HT1080 (cell line): ENCODE measurements at places on chromosomes 12 and 14. TPM values are rescaled to one million over a fixed set of nuclear protein-coding genes. Genes with fewer than 3 reads are reported as not detected.

Gene YBX3
- total RNA-seq, result 135 and 190 TPM in 2 replicates

Gene MMAB
- total RNA-seq, result 47.7 and 61.5 TPM in 2 replicates

Gene TMEM132C
- not detected in 2 replicates for total RNA-seq

DNA sequence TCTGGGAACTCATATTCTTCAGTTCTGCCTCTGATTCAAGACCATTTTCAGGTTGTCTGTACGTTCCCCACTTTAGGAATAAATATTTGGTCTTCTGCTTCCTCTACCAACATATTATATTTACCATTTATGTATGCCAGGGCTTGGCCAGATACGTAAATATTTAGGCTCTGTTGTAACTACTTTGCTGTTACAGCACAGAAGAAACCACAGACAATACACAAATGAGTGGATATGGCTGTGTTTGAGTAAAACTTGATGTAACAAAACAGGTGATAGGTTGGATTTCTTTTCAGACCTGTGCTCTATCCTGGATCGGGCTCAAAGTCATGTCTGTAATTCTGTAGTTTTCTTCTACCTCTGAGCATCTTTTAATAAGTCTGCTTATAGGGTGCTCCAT is 37.5 kb downstream of the RAP1B start:
- DNase-seq, result no peak

GRCh38 chr12:83130178-83130577 is 443.5 kb downstream of the TMTC2 start:
- no peak for DNase-seq

- no peak for DNase-seq
These were observed 121.0 kb downstream of the LRRIQ1 start for GRCh38 chr12:85157035-85157603.
